ENCODE measurements at places on chromosomes 11 and 22.

DNA sequence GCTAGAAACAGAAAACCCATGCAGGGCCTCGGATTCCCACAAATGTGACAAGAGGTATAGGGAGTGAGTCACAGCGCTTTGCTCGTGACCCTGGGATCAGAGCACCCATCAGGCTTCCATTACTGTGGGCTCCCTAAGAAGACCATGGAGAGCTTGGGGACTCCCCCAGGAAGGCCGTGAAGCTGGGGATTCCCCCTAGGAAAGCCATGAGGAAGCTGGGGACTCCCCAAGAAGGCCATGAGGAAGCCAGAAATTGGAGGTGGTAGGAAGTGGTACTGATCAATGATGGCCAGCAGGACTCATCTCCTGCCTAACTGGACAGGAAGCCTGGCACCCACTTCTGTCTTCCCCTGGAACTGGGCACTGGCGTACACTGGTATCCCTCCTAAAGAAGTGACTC is 10.1 kb upstream of the DCPS start:
- DNase-seq: no peak

- DNase-seq: no peak
Observed at GRCh38 chr11:6318204-6318603, 2.1 kb downstream of the CAVIN3 start.

DNA sequence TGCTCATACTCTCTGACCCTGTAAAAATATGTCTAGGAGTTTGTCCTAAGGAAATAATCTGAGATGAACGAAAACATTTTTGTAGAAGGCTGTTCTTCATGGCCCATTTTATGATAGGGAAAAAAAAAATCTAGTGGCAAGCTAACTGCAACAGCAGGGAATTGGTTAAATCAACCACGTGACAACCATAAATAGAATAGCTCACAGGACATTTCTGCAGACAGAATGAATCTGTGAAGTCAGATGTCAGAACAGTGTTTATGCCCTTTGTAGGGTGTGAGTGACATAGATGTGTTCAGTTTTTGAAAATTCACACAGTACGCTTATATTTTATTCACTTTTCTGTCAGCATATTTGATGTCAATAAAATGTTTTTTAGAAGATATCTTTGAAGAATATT is 16.1 kb downstream of the ARHGAP1 start:
- DNase-seq: no peak

- DNase-seq: no peak
Observed at GRCh38 chr11:45168366-45169130, 22.1 kb downstream of the PRDM11 start.

- DNase-seq: no peak
Observed at GRCh38 chr22:27150544-27150941, 493.2 kb downstream of the MIAT start.

GRCh38 chr22:30826670-30827355 is 132.1 kb downstream of the OSBP2 start:
- DNase-seq: no peak

DNA sequence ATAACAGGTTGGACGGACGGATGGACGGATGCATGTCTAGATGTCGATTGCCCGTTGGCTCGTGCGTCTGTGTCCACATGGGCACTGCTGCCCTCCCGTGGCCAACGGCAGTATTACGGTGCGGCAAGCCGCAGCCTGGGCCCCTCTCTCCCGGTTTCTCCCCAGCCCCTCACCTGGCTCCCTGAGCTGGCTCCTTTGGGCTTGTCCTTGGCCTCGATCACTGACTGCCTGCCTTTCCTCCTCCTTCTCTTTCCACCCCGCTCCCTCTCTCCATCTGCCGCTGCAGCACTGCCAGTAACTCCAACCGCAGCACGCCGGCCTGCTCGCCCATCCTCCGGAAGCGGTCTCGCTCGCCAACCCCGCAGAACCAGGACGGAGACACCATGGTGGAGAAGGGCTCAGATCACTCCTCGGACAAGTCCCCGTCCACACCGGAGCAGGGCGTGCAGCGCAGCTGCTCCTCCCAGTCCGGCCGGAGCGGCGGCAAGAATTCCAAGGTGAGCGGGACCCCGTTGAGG is 77.3 kb downstream of the SCN3B start:
- DNase-seq: peak; percentile 50

GRCh38 chr11:110038201-110038600 is 55.0 kb upstream of the ZC3H12C start:
- no peak for DNase-seq

GRCh38 chr22:45879552-45879949 is 97.4 kb downstream of the WNT7B start:
- no peak for DNase-seq

GRCh38 chr11:69383372-69384250 is 89.7 kb downstream of the MYEOV start:
- DNase-seq: no peak

DNA sequence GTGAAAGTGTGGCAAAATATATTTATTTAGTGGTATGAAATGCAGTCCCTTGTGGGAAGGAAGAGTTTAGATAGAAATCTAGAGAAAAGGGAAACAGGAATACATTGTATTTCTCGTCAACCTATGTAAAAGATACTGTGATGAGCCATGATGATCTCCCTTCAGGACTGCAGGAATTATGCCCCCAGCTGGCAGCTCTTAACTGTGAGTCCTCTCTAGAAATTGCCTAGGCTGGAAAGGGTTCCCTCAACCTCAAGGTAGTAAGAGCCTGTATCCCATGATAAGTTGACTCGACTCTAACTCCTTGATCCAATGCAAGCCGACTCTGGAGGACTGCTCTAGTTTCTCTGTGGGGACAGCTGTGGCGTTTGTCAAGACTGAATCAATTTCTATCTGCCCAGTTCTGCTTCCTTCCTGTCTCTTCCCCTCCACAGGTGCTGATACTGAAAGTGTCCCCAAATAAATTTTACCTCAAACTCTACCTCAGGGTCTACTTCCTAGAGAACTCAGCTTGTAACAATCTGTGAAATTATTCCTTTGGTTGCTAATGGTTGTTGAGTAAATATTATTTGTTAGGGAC is 897.3 kb downstream of the METTL15 start:
- no peak for DNase-seq

DNA sequence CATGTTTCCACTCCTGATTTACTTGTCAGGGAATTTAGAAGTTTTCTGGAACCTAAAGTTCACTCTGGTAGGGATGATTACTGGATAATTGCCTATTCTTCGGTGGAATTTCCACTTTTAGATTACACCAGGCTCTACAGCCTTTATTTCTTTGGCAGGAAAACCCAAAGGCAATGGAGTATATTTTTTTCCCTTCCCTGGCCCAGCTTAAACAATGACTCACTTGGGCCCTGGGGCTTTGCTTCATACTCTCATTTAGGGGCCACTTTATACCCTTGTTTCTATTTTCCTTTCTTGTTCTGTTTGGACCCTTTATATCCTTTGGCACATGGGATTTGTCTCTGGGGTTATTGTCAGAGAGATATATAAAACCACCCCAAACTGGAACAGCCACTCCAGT is 114.7 kb downstream of the CSTPP1 start:
- DNase-seq: no peak

DNA sequence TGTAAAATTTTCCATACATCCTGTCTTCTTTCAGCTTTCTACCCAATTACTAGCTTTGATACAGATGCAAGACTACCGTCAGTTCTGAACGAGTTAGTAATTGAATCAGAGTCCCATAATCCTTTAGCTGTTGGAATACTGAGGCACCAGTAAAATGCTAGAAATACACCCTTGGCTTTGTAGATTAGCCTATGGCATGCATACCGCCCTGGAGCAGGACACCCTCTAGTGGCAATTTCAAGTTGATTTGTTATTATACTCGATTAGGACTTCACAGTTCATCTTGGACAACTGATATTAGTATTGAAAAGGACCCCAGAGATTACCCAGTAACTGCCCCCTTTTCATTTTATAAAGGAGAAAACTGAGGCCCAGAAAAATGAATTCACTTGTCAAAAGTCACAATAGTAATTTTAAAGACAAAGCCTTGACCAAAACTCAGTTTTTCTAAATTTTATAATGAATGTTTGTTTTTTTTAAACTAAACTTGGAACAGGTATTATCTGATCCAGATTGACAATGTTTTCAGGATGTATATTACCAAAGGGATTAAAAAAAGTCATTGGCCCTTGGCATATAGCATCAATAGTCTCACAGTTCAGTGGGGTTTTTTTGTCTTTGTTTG is 72.6 kb downstream of the HIPK3 start:
- peak; percentile 65 for DNase-seq

GRCh38 chr11:47108214-47108613 is 68.5 kb downstream of the ARFGAP2 start:
- DNase-seq: no peak

DNA sequence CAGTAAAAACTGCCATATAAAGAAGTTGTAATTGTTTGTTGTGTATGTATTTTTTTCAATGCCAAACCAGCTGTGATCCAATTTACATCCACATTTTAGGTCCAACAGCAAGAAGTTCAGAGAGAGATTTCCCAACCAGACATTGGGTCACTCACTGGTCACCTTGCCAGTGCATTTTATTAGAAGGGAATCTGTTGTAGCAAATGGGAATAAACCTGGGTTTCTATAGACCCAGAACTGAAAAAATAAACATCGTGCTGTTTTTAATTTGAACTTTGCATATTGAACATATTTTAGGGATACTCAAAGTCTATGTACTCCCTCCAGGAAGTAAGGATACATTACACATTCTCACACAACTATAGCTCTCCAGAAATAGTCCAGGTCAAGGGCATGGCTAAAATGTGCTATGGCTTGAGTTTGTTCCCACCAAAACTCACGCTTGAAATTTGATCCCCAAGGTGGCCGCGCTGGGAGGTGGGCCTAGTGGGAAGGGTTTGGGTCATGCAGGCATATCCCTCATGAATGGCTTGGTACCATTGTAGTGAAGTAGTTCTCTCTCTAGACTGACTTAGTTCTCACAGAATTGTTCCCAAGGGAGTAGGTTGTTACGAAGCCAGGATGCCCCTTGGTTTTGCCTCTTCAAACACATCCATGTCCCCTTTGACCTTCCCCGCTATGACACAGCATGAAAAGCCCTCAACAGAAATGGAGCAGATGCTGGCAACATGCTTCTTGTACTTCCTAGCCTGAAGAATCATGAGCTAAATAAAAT is 90.9 kb downstream of the RRAS2 start:
- no peak for DNase-seq

- peak; percentile 73 for DNase-seq
Observed at GRCh38 chr22:36873614-36874308, 13.0 kb downstream of the NCF4 start.

- no peak for DNase-seq
Observed at GRCh38 chr22:35656284-35656752, 8.1 kb downstream of the APOL6 start.

- no peak for DNase-seq
Observed at GRCh38 chr11:67700141-67700540, 25.7 kb upstream of the ALDH3B2 start.

DNA sequence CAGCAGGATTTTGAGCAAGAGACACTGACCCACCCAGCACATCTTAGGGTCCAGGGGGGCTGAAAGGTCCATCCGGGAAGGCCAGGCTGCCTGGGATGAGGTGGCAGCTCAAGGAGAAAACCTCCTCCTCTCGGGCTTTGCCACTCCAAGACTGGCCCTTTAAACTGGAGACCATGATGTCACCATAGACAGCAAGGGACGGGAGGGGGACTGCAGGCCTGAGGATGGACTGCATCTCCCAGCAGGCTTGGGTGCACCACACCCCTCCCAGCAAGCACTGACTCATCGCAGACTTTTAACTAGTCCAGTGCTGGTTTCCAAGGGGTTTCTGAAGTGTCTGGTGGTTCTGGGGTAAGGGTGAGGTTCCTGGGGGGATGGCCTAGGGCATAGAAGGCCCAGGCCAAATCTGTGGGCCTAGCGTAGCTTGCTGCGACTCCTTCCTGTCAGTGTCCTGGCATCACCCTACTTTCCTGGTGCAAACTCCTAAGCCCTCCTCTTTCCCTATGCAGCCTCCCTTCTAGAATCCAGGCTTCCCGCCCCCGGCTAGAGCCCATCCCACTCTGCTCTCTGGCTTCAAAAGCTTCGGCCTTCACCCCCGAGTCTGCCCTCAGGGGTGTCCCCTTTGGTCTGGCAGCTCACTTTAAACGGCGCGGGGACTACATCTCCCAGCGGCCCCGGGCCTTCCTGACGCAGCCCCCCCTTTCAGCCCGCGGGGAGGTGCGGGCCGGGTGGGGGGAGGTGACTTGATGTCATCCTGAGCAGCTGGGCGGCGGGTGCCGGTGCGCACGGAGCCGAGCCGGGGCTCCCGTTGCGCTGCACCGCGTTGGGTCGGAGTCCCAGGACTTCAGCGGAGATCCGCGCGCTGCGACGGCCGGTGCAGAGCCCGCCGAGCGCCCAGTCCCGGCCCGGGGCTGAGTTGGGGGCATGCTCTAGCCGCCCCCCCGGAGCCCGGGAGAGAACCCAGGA is at the start of gene PPP2R5B:
TSS of gene PPP2R5B (plus strand) at position 746 of the 966 bp plus-strand sequence. CDS start 1,046 bp downstream, outside the sequence.
- DNase-seq: peak; percentile 95

DNA sequence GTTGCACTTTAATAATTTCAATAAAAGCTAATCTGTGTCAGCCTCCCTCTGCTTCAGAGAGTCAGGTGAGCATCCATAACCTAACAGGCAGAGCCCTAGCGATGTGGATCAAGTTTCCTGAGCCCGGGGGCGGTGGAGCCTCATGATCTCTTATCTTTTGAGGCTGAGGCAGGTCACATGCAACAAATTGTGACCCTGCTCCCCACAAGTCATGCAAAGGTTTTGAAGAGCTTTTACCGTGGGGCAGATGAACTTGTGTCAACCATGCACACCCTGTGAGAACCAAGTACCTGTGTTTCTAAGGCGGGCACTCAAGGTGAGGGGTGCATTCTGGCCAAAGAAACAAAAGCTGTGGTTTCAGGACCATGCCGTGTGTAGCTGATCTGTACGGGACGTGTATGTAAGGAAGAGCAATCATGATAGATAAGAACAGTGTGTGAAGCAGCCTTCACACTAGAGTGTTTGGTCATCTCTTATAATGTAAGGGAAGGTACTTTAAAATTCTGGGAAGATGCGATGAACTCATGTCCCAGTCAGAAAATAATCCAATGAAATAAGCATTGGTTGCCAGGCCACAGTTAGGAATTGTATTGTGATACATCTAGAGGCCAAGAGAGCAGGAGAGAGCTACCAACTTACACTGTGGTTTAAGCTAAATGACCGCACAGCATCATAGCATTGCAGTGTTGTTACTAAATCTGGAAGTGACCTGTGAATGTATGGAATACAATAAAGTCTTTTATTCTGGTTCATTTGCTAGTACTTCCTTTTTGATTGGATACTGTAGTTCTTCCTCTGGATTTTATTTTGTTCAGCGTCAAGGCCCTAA is 49.8 kb downstream of the DKK3 start:
- no peak for DNase-seq

GRCh38 chr11:45928535-45929215 is 6.2 kb downstream of the LARGE2 start:
- no peak for DNase-seq

- DNase-seq: no peak
Observed at GRCh38 chr22:20107471-20107901, 8.4 kb upstream of the RANBP1 start.

GRCh38 chr11:2569321-2569721 is 124.5 kb downstream of the KCNQ1 start:
- DNase-seq: no peak

Measured in kidney tubule cell (primary cell).